Renal cortex interstitium (tissue), 15 donors: ENCODE measurements at places on chromosomes 6 and 20. TPM values are rescaled to one million over a fixed set of nuclear protein-coding genes. Genes with fewer than 3 reads are reported as not detected.

Gene NT5E
- 4.6 TPM for polyA plus RNA-seq

Gene OOEP
- polyA plus RNA-seq: 0.38 TPM

Gene AVP
- 0.33 TPM for polyA plus RNA-seq

Gene CTCFL
- 2.4 TPM for polyA plus RNA-seq

Gene ADGRG6
- polyA plus RNA-seq: 27.4 TPM

DNA sequence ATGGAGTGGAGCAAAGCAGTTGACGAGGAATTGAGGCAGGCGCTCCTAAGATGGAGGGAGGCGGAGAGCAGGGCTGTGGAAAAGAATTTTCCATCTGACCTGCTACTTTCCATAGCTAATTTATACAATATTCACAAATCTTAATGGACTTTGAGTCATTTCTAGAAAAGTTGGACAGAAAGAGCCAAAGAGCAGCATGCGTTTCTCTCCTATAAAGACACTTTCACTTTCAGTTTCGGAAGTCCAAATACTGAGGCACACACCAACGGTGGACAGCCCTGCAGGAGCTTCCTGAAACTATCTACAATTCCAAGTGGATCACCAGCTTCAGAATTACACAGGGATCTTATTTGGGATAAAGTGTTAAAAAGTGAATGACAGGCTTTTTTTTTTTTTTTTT is 43.5 kb downstream of the PANK2 start:
- DNase-seq: no peak

GRCh38 chr6:125445054-125445453 is 143.3 kb upstream of the HDDC2 start:
- no peak for DNase-seq

DNA sequence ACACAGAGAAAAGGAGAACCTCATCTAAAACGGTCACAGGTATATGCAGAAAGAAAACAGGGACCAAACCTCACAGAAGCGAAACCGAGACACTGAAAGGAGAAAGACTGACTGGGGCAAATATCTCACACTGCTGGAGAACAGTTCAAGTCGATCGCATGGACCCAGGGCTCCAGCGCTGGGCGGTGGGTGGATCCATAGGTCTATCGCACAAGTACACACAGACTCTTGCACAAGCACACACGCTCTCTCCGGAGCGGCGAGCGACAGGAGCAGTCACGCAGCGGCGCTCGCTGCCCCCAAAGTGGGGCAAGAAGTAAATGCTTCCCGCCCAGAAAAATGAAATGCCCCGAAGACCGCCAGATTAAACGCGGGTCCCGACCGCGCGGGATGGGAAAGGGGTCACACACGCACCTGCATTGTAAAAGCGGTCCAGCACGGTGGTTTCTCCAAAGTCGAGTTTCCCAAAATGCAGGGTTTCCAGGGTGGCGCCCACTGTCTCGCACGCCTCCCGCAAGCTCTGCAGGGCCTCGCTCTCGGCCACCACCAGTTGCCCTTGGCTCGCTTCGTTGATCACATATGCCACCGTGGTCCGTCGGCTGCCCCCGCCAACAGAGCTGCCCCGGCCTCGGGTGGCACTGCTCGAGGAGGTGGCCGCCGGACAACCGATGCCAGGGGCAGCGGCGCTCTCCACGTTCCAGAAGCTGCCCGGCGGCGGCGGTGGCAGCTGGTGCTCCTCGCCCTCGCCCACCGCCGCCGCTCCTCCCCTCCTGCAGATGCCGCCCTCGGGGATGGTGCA is 782 bp downstream of the MAP3K5 start:
- peak; percentile 15 for DNase-seq

DNA sequence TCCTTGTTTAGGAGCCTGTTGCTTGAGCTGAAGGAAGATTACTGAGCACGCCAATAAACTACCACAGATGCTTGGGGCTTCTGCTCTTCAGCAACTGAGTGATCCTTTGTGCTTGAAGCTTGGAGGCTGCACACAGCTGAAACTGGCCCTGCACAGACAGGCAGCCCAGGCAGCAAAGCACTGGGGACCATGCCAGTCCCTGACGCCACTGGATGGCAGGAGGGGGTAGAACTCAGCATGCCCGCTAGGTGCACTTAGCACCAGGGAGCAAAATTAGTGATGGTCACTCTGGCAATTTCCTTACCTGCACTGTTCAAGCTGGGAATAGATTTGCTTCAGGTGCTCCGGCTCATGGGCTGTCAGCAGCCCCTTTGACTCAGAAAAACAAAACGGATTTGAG is 91.5 kb downstream of the FAM50B start:
- DNase-seq: no peak

DNA sequence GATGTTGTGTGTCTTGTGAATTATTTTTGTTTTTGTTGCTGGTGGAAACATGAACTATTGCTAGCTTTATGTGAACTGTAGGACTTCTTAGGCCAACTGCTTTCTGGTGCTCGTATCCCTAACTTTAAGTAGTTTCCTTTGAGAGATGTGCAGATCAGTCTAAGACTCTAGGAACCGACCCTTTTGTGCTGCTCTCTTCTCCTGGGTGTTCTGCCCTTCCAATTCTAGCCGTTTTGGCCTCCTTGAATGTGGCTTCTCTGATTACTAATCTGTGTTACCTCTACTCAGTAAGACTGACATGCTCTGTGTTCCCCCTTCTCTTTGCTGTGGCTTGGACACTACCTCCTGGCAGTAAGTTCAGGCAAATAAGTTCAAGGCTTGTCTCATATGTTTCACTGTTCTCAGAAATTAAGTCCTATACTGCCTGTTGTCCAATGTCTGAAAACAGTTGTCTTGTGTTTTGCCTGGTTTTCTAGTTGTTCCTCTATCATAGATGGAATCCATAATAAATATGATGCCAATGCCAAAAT is 58.0 kb downstream of the FOXO3 start:
- no peak for DNase-seq

GRCh38 chr6:28742668-28743270 is 181.0 kb downstream of the TRIM27 start:
- no peak for DNase-seq

GRCh38 chr6:108902382-108902792 is 54.2 kb downstream of the ARMC2 start:
- DNase-seq: no peak
